Stimulated activated CD4-positive, alpha-beta T cell treated with anti-CD3 and anti-CD28 coated beads, Interleukin-4, amount 100 ng/mL, for 24 hours (primary cell): ENCODE measurements at places on chromosomes 4 and X.

GRCh38 chrX:155997436-155997835, at the start of gene IL9R:
Gene IL9R, plus strand, starts transcription at chrX:155997696. Its CDS starts 64 bp downstream, at chrX:155997760.
- peak; percentile 50 for DNase-seq

DNA sequence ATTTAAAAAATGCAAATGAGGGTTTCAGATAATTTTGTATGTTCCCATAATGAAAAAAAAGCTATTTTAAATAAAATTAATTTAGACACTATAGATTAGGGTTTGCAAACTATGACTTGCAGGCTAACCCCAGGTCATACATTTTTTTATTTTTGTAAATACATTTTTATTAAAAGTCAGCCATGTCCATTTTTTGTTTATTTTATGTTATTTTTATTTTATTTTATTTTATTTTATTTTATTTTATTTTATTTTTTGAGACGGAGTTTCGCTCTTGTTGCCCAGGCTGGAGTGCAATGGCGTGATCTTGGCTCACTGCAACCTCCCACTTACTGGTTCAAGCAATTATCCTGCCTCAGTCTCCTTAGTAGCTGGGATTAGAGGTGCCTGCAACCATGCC, 460.6 kb downstream of the IL15 start:
- DNase-seq, result no peak

DNA sequence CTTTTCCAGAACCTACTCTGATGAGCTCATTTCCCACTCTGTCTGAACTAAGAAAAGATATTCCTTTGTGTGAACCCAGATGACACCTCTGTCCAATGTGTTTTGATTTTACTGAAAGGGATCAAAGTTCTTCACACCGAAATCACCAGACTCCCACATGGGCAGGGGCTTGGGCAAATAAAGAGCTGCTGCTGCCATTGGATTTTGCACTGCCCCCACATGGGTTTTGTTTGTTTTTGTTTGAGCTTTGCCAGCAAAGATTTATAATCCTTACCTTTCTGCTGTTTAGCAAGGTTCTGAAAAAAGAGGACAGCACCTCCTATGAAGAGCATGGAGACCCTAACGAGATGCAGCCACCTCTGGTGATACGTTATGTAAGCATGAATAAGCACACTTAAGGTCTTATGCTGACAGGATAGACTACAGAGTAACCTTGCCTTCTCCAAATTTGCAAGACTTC, 44.3 kb downstream of the HSD17B13 start:
- DNase-seq, result no peak

- no peak for DNase-seq
Measured at GRCh38 chr4:174314770-174315169, 31.1 kb downstream of the CEP44 start.

- DNase-seq, result no peak
Measured at GRCh38 chr4:687971-688853, 739 bp downstream of the SLC49A3 start.

- no peak for DNase-seq
Measured at GRCh38 chrX:134713618-134714107, 55.4 kb upstream of the PLAC1 start.

GRCh38 chr4:184825141-184825895, 450 bp downstream of the ACSL1 start:
- peak; percentile 42 for DNase-seq

- DNase-seq, result no peak
Measured at GRCh38 chrX:131778269-131779218, 234.7 kb downstream of the OR13H1 start.

DNA sequence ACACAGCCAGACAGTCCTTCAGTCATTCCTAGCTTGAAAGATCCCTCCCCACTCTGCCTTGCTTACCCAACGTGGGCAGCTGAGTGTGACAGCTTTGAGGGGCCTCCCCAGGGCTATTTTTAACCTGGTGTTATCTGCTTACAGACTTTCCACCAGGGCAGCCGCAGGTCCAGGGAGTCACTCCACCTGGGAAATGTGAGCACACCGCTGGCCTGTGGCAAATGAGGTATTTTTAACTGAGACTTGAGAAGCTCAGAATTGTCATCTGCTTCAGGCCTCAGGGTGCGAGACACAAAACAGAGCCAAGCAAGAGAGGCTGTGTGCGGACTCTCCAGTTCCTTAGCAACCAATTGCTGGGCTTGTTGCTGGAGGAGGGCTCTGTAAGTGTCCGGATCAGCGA, 13.0 kb downstream of the CORIN start:
- DNase-seq, result no peak

GRCh38 chrX:54194982-54195588, 12.0 kb upstream of the FAM120C start:
- no peak for DNase-seq

GRCh38 chr4:85676050-85676425, 201.1 kb downstream of the ARHGAP24 start:
- DNase-seq, result no peak
